Stimulated activated CD4-positive, alpha-beta T cell treated with anti-CD3 and anti-CD28 coated beads, Interleukin-1b, Interleukin-23, amount 100 ng/mL, for 1 hour (primary cell): ENCODE measurements at places on chromosomes 13 and 19.

GRCh38 chr13:20312292-20312691, 80.2 kb upstream of the GJB6 start:
- DNase-seq = no peak

DNA sequence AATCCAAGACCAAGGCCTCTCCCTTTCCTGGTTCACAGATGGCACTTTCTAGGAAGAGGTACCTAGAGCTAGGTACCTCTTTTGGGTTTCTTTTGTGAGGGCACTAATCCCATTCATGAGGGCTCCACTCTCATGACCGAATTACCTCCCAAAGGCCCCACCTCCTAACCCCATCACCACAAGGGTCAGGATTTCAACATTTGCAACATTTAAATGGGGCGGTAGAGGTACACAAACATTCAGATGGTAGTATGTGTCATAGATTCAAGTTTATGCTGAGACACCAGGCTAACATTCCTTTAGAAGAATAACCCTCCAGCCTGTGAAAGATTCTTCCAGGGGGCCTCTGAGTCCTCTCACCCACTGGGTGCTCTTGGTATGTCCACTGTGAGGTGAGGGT, 116.3 kb downstream of the FOXO1 start:
- no peak for DNase-seq

GRCh38 chr19:6209233-6209632, 70.5 kb downstream of the MLLT1 start:
- DNase-seq = no peak

GRCh38 chr19:39411081-39411831, 1.2 kb upstream of the PLEKHG2 start:
- no peak for DNase-seq

DNA sequence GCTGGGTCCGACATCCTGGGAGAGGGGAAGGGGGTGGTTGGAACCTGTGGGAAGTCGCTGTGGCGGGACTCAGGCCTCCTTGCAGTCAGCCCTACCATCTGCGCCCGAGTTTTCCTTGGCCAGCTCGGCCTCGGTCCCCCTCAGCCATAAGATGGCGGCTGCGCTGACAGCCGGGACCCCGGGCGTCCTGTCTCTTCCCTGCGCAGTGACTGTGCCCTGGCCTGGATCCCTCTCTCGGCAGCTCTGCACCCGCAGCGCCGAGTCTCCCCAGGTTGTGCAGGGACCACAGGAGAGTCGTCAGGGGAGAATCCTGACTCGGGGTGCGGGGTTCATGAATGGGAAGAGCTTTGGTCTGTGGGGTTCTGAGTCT, 345 bp downstream of the ZNF257 start:
- no peak for DNase-seq

DNA sequence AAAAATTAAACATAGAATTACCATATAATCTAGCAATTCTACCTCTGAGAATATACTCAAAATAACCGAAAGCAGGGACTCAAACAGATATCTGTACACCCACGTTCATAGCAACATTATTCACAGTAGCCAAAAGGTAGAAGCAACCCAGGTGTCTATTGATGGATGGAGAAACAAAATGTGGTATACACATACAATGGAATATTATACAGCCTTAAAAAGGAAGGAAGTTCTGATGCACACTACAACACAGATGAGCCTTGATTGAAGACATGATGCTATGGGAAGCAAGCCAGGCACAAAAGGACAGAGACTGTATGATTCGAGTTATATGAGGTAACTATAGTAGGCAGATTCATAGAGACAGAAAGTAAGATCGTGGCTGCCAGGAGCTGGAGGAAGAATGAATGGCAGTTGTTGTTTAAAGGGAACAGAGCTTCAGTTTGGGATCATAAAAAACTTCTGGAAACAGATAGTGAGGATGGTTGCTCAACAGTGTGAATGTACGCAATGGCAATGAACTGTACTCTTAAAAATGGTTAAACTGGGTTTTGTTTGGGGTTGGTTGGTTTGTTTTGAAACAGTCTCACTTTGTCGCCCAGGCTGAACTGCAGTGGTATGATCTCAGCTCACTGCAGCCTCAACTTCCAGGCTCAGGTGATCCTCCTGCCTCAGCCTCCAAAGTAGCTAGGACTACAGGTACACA, 47.5 kb downstream of the ZIC5 start:
- no peak for DNase-seq

- peak; percentile 62 for DNase-seq
Observed at GRCh38 chr13:113393563-113394338, 29.8 kb upstream of the GRTP1 start.

DNA sequence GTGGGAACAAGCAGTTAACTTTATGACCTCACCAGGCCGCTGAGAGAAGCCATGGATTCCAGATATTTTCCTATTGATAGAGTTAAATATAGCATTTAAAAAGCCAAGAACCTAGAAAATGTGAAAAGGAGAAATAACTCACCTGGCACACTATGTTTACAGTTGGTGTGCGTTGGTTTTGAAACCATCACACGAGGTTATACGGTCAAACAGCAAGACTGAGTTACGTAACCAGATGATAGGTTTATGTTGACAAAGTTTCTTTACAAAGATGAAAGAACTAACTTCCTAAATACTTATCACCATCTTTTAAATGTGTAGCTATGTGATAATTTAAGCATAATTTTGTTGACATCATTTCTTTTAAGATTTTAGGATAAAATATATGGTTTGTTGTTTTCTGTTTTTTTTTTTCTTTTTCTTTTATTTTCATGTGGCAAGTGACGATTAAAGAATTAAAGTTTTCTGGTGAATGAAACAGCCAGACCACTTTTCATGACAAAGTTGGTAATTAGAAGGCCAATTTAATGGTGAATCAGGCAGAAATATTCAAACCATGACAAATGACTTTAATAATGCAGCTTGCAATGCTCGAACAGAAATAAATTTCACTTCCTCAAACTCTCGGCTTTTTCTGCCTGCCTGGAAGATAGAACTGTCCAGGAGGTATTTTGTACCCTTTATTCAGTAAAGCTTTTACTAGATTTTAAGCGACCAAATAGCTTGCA, 339.1 kb upstream of the OBI1 start:
- DNase-seq = no peak

GRCh38 chr19:3062165-3063105, at the start of gene TLE5:
TLE5 (minus strand) TSS chr19:3062495; CDS start chr19:3062200, 295 bp downstream.
- peak; percentile 56 for DNase-seq

GRCh38 chr19:16462757-16463250, 9.0 kb downstream of the EPS15L1 start:
- no peak for DNase-seq
